HS-5 (cell line): ENCODE measurements at places on chromosomes 13 and 19.

- no peak for DNase-seq
Observed at GRCh38 chr19:53878776-53879139, 3.2 kb upstream of the PRKCG start.

DNA sequence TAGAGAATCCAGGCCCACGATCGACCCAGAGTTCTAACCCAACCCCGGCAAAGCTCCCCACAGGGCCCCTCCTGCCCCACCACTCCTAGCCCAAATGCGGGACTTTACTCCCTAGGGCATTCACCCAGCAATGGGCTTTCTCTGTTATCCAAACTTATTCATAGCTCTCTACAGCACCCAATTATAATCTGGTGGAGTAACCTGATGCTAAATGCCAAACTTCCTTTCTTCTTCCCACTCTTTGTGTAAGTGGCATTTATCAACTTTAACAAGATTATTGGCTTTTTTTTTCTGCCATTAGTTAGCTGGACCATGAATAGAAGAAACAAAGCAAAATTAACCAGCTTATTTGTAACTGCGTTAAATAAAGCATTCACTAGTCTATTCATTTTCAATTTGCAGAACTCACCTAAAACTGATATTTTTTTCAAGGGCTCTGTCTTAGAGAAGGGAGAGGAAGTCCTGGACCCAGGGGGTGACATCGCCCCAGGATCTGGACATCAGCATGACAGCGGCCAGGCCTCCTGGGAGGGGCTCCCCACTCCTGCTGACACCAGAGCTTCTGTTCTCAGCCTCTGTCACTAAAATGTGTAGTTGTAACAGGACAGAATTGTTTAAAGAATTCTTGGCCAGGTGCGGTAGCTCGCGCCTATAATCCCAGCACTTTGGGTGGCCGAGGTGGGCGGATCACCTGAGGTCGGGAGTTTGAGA is 1.5 kb downstream of the FAM124A start:
- no peak for DNase-seq

GRCh38 chr19:36051637-36052036 is 2.4 kb downstream of the THAP8 start:
- no peak for DNase-seq

DNA sequence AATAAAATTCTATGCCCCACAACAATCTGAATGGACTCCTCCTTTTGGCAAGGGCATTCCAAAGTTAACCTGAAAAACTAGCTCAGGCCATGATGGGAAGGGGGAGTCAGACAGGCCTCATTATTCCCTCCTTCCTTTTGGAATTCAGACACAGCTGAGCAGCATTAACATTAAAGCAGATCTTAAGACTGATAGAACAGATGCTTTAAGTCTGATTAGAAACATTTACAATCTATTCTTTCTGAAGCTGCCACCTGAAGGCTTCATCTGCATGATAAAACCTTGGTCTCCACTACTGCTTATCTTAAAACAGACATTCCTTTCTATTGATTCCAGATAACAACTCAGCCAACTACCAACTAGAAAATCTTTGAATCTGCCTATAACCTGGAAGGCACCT is 98.9 kb downstream of the UGGT2 start:
- DNase-seq: no peak

DNA sequence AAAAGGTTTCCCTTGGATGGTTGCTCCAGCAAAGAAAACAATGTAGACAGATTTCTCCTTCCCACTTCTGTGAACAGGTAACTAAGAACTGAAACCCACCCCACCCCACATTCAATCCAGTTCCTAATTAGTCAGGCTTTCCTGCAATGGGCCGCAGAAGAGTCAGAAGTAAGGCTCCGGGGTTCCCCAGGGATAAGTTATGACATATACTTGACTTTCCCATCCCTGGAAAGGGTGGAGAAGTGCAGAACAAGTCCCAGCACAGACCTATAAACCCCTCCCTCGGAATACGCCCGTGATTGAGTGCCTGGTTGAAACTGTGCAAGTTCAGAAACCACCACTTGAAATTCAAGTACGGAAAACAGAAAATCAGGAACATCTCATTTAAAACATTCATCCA is 24.9 kb downstream of the RCBTB2 start:
- DNase-seq: no peak

DNA sequence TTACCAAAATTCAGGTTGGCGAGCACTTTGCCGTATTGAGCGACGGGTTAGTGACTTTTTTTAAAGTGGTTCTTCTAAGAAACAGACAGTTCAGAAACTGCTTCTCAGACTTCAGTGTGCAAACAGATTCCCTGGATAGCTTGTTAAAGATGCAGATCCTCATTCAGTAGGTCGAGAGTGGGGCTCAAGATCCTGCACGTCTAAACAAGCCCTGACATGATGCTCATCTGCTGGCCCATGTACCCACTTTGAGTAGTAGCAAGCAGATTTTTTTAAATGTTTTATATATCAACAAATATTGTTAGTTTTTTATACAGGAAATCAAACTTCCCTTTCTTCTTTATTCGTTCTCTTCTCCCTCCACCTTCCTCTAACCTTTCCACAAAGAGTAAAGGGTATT is 7.3 kb downstream of the METTL21C start:
- DNase-seq: no peak

DNA sequence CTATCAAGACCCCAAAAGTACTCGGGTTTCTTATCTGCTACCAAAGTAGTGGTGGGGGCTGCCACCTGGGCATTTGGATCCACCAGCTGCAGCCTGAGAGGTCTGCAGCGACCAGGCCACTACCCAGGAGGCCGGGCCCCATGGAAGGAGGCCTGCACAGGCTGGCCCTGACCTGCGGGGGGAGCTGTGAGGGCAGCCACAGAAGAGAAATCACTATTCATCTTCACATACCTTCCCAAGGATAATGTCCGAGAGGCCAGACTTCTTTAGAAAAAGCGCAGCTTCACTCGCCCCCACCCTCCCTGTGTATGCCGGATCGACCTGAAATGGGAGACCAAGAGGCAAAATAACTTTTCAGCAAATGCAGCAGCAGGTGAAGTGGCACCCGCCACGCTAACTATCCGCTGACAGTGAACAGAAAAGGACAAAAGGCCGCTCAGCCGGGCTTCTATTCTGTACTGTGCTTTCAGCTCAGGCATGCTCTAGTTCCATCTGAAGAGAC is 30.1 kb downstream of the EPS15L1 start:
- no peak for DNase-seq

DNA sequence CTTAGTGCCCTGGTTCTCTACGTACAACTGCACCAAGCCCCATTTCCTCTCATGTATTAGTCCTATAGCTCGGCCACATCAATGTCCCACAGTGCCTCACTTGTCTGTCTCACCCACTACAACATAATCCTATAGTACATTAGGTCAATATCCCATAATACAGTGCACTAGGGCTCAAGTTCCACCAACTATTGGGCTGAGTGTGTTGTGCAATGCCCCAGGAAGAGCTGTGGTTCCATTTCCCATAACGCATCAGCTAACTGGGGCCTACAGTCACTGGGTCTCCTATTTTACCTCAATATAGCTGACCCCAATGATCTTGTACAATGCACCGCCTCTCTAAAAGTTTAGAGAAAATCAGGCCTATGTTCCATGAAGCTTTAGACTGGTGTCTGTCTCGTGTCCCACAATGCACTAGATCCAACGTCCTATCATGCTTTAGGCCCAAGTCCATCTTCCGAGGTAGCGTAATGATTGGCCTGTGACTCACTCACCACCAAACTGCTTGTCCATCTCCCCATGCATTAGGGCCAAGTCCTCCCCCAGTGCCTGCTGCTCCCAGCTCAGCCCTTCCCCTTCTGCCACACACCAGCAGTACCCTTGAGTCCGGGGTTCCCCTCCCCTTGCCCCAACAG is 21.8 kb downstream of the TSKS start:
- DNase-seq: no peak

DNA sequence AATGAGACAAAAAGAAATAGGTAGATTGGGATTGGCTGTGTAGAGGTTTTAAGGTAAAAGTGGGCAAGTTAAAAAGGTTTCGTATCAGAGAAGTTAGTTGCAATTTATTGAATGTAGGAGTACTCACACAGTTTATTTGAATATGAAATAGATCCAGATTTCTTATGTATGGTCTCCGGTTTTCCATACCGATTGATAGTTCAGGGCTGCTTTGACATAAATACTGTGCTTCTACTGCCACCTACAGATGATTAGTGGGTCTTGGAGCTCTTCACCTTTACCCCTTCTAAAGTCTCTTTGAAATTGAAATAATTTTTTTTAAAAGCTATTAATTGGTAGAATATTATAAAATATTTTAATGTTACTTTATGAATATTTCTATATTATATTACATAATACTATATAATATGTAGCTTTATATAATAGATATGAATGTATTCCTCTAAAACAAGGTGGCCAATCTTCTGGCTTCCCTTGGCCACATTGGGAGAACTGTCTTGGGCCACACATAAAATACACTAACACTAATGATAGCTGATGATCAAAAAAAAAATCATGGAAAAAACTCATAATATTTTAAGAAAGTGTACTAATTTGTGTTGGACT is 7.7 kb upstream of the GPR18 start:
- no peak for DNase-seq

GRCh38 chr19:29712744-29713516 is 2.1 kb downstream of the C19orf12 start:
- DNase-seq: no peak

DNA sequence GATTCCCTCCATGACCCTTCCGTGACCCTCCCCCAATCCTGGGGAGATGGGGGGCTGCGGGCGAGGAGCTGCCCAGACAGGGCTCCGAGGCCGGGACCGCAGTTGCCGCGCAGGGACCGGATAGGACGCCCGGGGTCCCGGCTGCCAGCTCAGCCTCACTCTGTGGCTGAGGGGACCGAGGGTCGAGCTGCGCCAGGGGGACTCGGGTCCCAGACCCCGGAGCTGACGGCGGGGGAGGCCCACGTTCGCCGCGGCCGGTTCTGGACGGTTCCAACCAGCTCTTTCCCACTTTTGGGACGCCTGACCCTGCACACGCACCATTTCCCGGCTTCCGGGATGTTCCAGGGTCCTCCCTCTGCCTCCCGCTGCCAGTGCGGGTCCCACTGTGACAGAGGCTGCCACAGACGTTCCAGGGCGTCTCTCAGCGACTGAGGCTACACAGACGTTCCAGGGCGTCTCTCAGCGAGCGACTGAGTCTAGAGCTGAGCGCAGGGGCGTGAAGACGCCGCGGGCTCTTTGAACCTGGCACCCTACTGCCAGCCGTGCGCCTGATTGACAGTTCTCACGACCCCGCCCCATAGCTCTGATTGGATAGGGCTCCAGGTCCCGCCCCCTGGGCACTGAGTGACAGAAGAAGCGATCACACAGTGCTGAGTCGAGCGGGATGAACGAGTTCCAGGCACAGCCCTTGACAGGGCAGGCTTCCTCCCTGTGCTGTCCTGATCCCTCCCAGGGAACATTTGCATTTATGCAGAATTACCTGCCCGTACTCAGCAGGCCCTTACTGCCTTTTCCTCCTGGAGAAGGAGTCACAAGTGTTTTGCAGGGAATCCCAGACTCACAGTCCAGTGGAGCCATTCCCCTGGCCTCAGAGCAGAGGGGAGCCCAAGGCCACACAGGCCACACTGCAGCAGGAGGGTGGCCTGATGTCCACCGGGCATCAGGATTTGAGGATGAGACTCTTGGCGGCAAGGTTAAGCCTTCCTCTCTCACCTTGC is at the start of gene ZNF563:
TSS of gene ZNF563 (minus strand) at position 472 of the 998 bp plus-strand sequence. CDS start at position 321, 151 bp downstream.
- DNase-seq: peak; percentile 75

- DNase-seq: no peak
Observed at GRCh38 chr19:14511229-14511593, 7.0 kb downstream of the DNAJB1 start.

GRCh38 chr13:43564952-43565351 is 221.8 kb downstream of the ENOX1 start:
- no peak for DNase-seq

GRCh38 chr13:29573190-29573589 is 22.3 kb downstream of the SLC7A1 start:
- DNase-seq: no peak

GRCh38 chr19:29001597-29002245 is 211.2 kb downstream of the UQCRFS1 start:
- DNase-seq: no peak

- DNase-seq: no peak
Observed at GRCh38 chr19:4636151-4636717, 3.1 kb upstream of the TNFAIP8L1 start.

DNA sequence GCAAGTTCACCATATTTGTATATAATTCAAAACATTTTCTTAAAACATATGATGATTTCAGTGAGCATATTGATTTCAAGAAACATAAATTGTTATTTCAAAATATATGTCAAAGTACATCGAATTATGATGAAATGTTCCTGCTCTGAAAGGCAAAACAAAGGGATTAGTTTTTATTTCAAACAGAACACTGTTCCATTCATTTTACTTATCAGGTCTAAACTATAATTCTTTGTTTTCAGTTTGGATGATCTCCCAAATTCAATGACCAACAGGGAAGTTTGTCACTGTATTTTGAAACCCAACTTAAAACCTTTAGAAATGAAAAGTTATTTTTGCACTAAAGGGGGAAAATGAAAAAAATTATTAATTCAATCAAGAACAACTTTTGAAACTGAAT is 610.2 kb downstream of the SLITRK1 start:
- DNase-seq: no peak
